Activated CD4-positive, alpha-beta T cell treated with anti-CD3 and anti-CD28 coated beads, Interleukin-2, amount 50 U/mL, for 1 hour (primary cell): ENCODE measurements at places on chromosomes 5 and 9.

GRCh38 chr5:2626572-2626971, 124.9 kb downstream of the IRX2 start:
- DNase-seq: no peak

DNA sequence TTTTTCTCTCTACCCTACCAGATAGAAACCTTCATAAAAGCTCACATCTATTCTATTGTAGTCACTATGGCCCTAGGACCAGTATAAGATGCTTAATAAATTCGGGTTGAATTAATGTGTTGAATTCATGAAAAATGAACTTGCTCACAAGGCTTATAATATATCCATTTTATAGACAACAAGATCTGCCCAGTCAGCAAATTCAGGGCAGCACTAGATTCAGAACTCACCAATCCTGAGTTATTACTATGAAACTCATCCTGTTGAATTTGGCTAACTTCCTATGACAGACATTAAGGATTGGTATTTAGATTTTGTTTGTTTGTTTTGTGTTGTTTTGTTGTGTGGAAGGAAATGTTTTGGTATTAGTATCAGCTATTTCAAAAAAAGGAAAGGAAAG, 143.6 kb upstream of the CCNG1 start:
- no peak for DNase-seq

GRCh38 chr5:105735704-105736103, 1935.0 kb downstream of the EFNA5 start:
- DNase-seq: no peak

DNA sequence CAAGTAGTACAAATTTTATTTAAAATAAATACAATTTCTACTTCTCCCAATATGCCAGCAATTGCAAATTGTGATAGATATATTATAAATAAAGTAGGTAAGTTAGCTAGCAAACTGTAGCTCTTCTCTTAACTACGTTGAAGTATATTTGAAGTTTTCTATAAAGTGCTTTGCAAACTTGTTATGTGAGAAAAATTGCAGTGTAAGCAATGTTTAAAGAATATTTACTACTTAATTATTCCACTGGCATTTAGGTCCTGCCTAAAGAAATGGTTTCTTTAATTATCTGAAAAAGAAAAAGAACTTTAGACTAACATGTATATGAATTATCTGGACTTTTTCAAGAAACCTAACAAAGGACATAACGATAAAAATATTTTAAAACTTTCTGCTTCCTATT, 1350.0 kb upstream of the CDH9 start:
- DNase-seq: no peak

DNA sequence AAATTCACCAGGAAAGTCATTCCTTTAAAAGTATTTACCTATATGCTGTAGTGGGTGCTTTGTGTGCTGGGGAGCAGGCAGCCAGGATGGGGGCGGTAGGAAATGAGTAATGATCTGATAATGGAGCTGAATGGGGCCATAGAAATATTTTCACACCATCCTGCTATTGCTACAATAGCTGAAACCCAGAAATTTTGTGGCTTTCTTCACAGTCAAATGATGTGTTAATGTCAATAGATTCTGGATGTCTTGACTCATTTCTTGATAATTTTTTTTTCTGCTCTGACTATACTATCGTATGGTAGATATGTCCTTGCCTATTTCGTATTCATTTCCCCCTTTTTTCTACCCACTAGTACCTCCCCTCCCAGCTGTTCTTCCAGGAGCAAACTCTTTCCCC, 59.5 kb downstream of the RORB start:
- no peak for DNase-seq

DNA sequence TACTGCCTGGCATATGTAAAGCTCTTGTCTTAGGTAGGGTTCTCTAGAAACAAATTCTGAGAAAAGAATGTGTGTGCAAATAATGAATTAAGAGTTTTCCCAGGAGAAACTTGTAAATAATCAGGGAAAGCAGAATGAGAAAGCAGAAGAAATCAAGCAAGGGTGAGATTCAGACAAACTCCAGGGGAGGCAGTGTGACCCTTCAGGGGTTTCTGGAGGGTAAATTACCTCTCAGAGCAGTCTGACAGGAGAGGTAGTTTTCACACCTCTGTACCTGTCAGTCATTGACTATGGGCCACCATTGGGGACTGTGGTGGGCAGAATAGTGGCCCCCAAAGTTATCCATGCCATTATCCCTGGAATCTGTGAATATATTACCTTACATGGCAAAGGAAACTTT, 124.6 kb downstream of the KCTD16 start:
- no peak for DNase-seq

GRCh38 chr5:178649580-178649979, 22.7 kb upstream of the CLK4 start:
- no peak for DNase-seq

GRCh38 chr9:120393386-120394057, 186.4 kb downstream of the CDK5RAP2 start:
- no peak for DNase-seq

- no peak for DNase-seq
These were observed 86.9 kb upstream of the SH3PXD2B start for GRCh38 chr5:172541099-172541772.
